Stomach (tissue), 19 donors: ENCODE measurements at places on chromosomes 5 and 9.

DNA sequence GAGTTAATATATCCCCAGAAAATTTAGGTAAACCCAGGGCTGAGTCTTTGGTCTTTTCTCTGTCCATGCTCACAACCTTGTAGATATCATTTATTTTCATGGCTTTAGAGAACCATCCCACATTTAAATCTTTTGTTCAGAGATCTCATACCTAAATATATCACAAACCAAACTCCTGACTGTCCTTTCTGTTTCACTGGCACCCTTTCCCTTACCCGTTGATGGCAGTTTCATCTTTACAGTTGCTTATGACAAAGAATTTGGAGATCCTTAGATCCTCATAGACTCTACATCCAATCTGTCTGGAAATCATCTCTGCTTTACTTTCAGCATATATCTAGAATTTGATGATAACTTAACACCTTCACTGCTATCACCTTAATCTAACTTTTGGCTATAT is 19.2 kb downstream of the RNF180 start:
- DNase-seq: no peak
- H3K4me3 ChIP-seq: no peak overlapping the region
- H3K27ac ChIP-seq: no peak overlapping the region
- H3K27me3 ChIP-seq: no peaks in the 10 kb centered on the region
- no peaks in the 10 kb centered on the region for H3K4me1 ChIP-seq

DNA sequence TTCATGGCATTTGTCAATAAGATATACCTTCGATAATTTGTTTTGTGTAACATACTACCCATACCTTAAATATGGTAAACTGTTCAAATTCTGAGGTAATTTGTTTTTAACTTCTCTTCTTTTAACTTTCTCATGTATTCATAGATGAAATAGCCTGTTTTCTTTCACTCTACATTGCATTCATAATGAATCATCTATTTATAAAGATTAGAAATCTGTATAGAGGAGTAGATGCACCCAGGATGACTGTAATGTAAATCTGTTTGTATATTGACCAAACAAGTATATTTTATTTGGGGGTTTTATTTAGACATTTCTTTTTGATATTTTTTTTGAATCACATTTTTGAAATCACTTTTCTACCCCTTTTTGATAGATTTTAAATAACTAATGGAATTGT is 144.6 kb downstream of the CD180 start:
- no peak overlapping the region for H3K27ac ChIP-seq
- H3K4me3 ChIP-seq: no peak overlapping the region
- H3K36me3 ChIP-seq: peaks cover 17% of the 10 kb centered on the region
- no peaks in the 10 kb centered on the region for H3K27me3 ChIP-seq

DNA sequence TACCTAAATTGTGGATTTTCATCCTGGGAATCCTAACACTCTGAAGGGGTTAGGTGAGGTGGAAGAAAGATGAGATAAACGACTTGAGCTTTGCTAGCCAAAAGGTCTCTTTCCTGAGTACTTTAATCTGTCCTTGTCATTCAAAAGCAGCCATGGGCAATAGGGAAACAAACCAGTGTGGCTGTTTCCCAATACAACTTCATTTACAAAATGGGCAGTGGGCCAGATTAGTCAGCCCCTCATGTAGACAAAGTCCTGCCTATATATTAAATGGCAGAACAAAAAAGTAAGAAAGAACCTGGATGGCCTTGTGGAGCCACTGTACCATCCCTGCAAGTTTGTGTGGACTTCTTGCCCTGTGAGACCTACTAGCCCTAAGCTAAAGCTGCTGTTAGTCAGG is 51.0 kb upstream of the NFIL3 start:
- no peak for DNase-seq
- no peaks in the 10 kb centered on the region for H3K27me3 ChIP-seq
- no peaks in the 10 kb centered on the region for H3K36me3 ChIP-seq
- no peak overlapping the region for H3K27ac ChIP-seq
- H3K4me1 ChIP-seq: no peaks in the 10 kb centered on the region
- H3K4me3 ChIP-seq: no peak overlapping the region

DNA sequence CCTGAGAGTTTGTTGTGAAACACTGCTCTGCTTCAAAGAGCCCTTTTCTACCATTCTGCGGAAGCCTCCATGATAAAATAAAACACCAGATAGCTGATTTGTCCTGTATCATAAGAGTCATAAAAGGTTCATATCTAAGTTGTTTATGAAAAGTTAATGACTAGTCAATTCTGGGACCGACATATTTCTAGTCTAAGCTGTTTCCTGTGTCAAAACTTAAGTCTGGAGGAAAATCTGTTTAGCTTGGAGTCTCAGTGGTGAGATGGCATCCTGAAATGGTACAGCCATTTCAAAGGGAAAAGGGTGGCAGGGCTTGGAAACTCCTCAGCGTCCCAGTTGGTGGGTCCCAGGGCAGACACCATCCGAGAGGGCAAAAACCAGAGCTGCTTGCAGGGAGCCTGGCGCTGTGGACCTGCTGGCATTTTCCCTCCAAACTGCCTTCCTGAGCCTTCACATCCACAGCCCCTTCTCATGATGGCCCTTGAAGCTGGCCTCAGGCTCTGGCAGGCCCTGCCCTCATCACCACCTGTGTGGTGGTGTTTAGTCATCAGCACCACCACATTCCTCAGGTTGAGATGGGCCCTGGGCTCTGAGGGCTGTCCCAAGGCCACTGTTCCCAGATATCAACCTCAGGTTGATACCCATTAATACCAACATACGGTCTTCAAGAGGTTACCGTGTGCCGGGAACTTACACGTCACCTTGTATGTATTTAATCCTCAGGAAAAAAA is 184.0 kb downstream of the HSPA4 start:
- no peak for DNase-seq
- H3K27ac ChIP-seq: no peak overlapping the region
- no peaks in the 10 kb centered on the region for H3K4me1 ChIP-seq
- no peaks in the 10 kb centered on the region for H3K27me3 ChIP-seq
- H3K36me3 ChIP-seq: no peaks in the 10 kb centered on the region
